NCI-H345 (cell line): ENCODE measurements at places on chromosomes 3 and 15.

GRCh38 chr3:115961380-115961779, 338.1 kb downstream of the GAP43 start:
- no peak for DNase-seq

GRCh38 chr3:177567833-177568232, 370.6 kb upstream of the TBL1XR1 start:
- no peak for DNase-seq

DNA sequence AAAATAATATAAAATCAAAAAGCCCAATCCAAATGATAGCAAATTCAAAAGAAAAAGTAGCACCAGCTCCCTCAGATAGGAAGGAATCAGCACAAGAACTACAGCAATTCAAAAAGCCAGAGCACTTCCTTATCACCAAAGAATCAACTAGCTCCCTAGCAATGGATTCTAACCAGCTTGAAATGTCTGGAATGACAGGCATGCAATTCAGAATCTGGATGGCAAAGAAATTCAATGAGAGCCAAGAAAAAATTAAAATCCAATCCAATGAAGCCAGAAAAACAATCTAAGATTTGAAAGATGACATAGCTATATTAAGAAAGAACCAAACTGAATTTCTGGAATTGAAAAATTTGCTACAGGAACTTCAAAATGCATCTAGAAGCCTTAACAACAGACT, 1334.4 kb upstream of the ALCAM start:
- no peak for DNase-seq

- no peak for DNase-seq
Observed at GRCh38 chr3:104933972-104934371, 432.7 kb upstream of the ALCAM start.

DNA sequence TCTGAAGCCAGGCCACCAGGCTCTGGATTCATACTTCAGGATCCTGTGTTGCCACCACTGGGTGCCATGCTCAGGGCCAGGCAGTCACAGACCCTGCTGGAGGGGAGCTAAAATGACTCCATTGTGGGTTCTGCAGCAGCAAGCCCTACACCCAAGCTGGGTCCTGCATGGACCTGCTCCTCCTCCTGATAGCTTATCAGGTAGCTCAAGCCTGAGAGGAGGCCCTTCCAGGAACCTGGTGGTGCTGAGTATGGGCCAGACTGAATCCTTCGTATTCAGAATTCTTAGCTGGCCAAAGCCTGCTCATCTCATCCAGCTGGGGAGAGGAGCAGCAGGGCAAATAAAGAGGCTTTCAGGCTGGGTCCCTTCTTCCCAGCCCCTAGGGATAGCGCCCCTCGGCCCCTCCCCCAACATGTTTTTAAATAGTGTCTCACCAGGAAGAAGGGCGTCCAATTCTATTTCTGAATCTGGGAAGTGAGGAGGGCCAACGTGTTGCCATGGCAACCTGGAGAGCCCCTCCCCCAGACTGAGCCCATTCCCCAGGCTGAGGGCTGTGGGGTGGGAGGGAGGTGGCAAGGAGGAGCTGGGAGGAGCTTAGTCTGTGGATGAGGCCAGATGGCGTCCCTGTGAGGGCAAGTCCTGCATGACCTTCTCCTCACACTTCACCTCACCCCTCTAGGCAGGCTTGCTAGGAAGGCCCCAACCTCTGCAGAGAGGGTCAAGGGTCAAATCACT, 11.0 kb upstream of the CAMKV start:
- no peak for DNase-seq

GRCh38 chr15:90840954-90841353, 27.4 kb upstream of the FURIN start:
- no peak for DNase-seq

- no peak for DNase-seq
Observed at GRCh38 chr3:54870423-54870822, 57.4 kb downstream of the LRTM1 start.

- DNase-seq, result no peak
Observed at GRCh38 chr3:58117561-58118181, 93.1 kb downstream of the DNASE1L3 start.

GRCh38 chr15:94206463-94207167, 24.7 kb upstream of the MCTP2 start:
- DNase-seq, result no peak

DNA sequence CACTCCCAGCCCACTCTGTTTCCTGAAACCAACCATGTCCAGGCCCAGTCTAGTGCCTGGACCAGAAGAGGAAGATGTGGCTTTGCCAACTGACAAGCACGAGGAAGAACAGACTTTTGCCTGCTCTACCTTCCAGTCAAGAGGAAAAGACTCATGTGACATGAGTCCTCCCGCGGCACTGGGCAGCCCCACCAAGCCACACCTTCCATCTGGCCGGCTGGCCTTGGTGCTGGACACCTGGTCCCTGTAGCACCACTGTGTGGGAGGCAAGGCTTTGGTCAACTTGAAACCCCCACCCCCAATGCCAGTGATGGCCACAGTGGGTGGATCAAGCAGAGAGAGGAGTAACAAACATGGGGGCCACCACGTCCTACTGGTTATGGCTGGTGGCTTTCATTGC, 12.5 kb downstream of the CHDH start:
- no peak for DNase-seq

DNA sequence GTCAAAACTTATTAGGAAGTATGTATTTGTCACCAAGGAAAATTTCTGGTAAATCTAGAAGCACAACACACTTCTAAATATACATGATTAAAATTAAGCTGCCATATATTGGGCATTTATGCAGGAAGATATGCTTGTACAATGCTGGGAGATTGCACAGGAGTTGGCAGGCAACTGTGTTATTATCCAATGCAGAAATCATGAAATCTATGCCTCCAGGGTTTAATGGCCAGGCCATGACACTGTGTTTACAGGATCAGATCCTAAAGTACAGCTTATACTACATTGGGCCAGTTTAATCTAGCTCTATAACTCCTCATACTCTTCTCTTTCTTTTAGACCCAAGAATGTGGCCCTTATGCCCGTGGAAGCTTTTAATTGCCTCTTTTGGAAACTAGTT, 391.4 kb upstream of the DPH6 start:
- no peak for DNase-seq

DNA sequence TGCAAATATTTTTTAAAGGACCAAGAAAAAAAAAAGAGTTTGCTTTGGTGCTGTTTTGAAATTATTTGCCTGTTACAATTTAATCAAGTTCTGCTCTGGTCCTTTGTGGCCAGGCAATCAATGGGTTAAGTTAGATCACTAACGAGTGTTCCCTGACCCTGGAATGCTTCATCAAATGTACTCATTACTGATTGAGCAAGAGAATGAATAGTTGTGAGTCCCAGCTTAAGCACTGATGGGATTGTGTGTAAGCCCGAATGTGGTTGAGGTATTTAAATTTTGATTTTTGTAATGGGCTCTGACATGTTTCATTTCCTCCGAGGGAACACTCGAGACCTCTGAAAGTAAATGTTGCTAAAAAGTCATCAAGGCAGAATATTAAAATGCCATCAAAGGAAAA, 699.1 kb downstream of the MCTP2 start:
- DNase-seq, result no peak

DNA sequence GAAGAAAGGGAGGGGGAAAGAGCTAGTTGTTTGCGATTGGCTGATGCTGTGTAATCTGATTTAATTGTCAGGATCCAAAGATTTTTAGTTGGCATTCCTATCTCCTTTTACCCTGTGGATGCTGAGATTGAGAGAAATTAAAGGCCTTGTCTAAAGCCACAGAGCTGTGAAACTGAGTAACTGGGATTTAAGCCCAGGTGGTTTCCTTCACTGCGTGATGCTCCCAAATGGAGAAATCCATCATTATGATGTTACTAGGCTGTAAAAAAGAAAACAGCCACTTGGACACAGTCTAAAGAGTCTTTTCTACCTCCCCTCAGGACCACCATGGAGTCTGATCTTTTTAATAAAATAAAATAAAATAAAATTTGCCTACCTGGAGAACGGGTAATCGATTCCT, 883.0 kb upstream of the NR2F2 start:
- no peak for DNase-seq

GRCh38 chr15:27214961-27215360, 244.0 kb downstream of the GABRG3 start:
- no peak for DNase-seq

GRCh38 chr3:75983609-75984290, 198.4 kb upstream of the ZNF717 start:
- no peak for DNase-seq

GRCh38 chr3:177676947-177677587, 479.8 kb upstream of the TBL1XR1 start:
- no peak for DNase-seq

GRCh38 chr3:41131224-41131623, 68.1 kb upstream of the CTNNB1 start:
- no peak for DNase-seq

GRCh38 chr3:28989646-28990089, 291.2 kb upstream of the RBMS3 start:
- DNase-seq, result no peak

DNA sequence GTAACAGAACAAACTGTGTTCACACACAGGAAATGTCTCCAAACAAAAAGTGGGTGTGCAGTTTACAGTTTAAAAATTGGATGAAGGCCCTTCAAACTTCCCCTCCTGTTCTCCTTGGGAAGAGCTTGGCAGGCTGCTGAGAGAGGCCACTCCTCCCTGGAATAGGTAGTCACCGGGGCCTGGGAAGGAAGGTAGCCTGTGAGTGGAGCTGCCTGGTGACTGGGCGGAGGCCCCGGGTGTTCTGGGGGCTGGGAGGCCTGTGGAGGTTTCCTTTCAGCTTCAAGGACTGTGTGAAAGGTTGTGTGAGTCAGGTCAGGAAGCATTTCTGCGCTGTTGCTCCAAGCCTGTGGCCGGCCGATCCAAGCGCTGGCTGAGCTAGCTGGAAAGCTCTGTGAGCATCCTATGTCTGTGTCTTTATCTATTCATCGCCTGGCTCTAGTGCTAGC, 14.1 kb downstream of the SLCO3A1 start:
- no peak for DNase-seq

DNA sequence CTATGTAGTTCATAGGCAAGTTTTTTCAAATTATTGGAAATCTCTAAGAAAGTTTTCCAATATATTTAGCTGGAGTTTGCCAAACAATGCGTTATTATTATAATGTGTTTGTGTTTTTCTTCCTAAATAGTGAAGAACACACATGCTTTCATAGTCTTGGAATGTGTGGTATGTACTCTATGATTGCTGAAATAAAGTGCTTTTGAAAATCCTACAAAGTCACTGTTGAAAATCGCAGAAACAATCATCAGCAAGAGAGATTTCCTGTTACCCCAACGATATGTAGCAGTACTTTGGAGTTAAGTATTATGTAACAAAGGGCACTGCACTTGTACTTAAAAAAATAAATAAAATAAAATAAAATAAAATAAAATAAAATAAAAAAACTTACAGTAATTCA, 796.2 kb downstream of the NAALADL2 start:
- DNase-seq, result no peak
